IPS DF 19.7 (cell line): ENCODE measurements at places on chromosomes 1 and 21.
A peak's percentile ranks its signal among the peaks of the same experiment; 100 is the strongest.

DNA sequence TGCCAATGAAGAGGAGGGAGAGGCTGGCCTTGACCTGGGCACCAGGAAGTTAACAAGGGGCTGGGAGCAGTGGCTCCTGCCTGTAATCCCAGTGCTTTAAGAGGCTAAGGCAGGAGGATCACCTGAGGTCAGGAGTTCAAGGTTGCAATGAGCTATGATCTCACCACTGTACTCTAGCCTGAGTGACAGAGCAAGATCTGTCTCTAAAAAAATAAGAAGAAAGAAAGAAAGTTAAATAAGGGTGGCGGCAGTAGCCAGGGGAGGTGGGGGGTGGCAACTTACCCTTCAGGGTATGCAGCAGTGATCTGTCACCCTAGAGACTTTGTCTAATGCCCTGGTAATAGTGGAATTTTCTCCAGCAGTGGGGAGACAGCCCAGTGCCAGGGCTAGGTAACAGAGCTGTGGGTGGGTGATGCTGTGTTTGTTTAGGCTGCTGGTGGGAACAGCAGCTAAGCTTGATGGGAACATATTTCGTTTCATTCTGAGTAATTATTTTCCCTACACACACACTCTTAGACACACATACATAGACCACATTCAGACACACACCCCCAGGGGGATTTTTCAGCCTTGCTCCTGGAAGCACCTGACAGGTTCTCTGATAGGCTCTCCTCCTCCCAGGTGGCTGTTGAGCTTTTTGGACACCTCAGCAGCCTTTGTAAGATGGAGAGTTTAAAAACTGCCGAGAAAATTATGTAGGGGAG is 11.3 kb upstream of the SYT6 start:
- DNase-seq = no peak

GRCh38 chr21:41858466-41859296 is 20.5 kb downstream of the PRDM15 start:
- DNase-seq = no peak

- DNase-seq = no peak
Observed at GRCh38 chr1:226575739-226576378, 27.3 kb downstream of the STUM start.

DNA sequence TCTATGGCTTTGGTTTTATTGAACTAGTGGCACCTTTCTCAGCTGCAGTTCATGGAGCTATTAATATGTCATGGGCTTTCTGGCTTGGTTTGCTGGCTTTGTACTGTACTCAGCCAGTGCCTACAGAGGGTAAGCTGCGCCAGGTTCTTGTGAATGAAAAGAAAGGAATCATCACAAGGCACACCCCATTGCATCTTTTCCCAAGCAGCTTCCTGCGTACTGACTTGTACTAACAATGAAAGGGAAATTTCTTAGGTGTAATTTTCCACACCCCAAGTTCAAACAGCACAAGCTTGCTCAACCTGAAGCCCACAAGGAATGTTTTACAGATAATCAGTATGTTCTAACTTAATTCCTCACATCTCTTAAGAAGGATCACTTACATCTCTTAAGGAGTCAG is 78.0 kb upstream of the TNFSF18 start:
- no peak for DNase-seq

- DNase-seq = no peak
Observed at GRCh38 chr1:200896531-200897196, 2.0 kb downstream of the INAVA start.

DNA sequence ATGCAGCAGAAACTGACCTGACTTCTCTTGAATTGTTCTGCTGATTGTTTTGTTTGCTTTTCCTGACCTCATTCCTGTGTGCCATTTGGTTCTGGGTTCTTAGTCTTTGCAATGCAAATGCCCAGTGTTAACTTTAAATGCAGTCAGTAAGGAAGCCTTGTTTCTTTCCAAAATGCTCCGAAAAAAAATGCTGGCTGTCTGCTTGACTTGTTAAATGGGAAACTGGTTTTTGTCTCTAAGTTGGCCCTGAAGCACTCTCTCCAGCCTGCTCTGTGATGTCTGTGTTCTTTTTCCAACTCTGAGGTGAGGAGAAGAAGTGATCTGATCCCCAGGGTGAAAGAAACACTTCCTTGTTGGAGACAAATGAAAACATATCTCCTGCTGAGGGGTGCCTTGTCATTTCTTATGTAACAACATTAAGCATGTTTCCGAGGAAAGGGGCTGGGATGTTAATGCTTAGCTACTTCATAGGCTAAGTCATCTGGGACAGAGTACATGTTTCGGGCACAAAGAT is 256.3 kb upstream of the ADGRL4 start:
- DNase-seq = peak; percentile 45

DNA sequence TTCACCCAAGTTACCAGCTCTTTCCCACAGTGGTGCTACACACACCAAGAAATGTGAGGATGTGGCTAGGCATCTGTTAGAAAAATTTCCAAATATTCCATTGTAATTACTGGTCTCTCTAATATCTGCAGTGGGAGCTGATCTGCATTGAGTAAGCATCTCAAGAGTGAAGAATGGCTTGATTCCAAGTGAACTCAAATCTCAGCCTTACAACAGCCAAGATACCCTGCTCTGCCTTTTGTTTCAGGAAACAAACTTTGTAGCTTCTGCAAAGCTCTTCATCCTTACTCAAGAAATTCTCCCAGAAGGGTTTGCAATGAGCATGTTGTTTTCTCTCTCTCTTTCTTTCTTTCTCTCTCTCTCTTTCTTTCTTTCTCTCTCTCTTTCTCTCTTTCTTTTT is 181.1 kb downstream of the FCRL5 start:
- no peak for DNase-seq

DNA sequence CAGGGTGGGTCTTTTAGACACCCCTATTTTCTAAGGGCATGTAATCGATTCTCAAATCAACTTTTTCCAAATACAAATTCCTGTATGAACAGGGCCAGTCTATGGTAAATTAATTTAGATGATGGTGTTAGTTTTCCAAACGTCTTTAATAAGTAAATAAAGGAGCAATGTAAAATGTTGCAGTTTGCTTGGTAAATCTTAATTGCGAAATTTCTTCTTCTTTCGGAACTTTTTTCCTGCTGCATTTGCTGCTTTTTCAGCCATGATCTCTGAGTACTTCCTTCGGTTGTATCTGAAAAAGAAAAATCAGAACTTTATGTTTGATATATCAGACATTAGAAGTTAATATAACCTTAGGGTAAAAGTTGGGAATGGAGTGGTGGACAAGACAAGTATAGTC is 9.4 kb downstream of the DNTTIP2 start:
- no peak for DNase-seq

- no peak for DNase-seq
Observed at GRCh38 chr1:15696956-15697521, 12.9 kb downstream of the PLEKHM2 start.

DNA sequence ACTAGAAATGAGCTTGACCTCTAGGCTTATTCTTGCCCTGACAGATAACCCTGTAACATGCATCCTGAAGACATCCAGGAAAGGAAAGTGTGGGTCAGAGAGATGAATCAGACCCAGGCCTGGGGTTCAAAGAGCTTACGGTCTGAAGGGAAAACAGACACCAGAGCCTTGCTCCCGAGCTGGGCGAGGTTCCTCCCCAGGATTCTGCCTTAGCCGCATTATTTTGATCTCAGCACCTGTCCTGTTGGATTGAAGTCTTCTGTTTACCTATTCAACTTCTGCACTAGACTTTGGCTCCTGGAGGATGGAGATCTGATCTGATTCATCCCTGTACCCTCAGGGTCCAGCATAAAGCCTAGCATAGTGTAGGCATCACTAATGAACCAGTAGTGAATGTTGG is 1.9 kb downstream of the CYP4B1 start:
- DNase-seq = no peak

DNA sequence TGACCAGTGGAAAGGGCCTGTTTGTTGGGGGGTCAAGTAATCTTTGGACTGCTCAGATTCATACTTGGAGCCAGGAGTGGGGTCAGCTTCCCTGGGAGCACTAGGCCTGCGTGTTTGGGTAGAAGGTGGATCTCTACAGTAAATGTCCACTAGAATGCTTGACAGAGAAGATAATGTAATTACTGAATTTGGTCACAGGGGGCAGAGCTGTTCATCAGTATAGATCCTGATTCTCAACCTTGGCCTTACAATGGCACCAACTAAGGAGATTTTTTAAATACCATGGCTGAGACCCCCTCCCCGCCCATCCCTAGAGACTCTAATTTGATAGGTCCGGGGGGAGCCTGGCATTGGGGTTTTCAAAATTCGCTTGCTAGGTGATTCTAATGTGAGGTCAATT is 217.5 kb upstream of the PLXNA2 start:
- DNase-seq = peak; percentile 25

- DNase-seq = no peak
Observed at GRCh38 chr1:181659321-181659957, 176.1 kb downstream of the CACNA1E start.

- DNase-seq = no peak
Observed at GRCh38 chr1:3604468-3604974, 6.8 kb downstream of the MEGF6 start.

GRCh38 chr1:2339206-2340085 is 51.9 kb downstream of the MORN1 start:
- DNase-seq = no peak

- DNase-seq = no peak
Observed at GRCh38 chr1:115118086-115118485, 28.8 kb upstream of the TSPAN2 start.

GRCh38 chr1:193658691-193659090 is 472.3 kb upstream of the B3GALT2 start:
- DNase-seq = no peak

DNA sequence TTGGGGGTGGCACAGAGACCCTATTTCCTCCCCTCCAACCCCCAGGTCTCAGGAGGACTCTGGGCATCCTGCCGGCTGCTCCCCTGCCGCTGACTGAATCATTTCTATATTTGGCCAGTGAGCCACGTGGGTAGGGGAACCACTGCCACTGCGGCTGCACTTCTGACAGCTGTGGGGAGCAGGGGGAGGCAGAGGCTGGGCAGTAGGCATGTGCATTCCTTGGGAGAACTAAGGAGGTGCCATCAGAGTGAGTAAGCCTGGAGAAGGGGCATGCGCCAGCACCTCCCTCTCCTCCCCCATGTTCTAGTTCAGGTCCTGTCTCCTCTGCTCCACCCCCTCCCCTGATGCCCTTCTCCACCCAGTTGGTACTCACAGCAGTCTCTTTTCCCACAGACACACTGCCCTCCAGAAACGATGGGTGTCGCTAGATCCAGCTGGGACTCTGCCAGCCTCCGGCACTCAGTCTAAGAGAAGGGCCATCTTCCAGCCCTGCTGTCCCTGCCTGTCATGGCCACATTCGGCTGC is 12.0 kb downstream of the PPFIA4 start:
- DNase-seq = no peak

- no peak for DNase-seq
Observed at GRCh38 chr1:227223171-227223806, 95.0 kb downstream of the CDC42BPA start.

- DNase-seq = no peak
Observed at GRCh38 chr1:245671966-245672767, 517.4 kb downstream of the KIF26B start.

- DNase-seq = no peak
Observed at GRCh38 chr21:31725202-31725839, 6.6 kb downstream of the SCAF4 start.

DNA sequence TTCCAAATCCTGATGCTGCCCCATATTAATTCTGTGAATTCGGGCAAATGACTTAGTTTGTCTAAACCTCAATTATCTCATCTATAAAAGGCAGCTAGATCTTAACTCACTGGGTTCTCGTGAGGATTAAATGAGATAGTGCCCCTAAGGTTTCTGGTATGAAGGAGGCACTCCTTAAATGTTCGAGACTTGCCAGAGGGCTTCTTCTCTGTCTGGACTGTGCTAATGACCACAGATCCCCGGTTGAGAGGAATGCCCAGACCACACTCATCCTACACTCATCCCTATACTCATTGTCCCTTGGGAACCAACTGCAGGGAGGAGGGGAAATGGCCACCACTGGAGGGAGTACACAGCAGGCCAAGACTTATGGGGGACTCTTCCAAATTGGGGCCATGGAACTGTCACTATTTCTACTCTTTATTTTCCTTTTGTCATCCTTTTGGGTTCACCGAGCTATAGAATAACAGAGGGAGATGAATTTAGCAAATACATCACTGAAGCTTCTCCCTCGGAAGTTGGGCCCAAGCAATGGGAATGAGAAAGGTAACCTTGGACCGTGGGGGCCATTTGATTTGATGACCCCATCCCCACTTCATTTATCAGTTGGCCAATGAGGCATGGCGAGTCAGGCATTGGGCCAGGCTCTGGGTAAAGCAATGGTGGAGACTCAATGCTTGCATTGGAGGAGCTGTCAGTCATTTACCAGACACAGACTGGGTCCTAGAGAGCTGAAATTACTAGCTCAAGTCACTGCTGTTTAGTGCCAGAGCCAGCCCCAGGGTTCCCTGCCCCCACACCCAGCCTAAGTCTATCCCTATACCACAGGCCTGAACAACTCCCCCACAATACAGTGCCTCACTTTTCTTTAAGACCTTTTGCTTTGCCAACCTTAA is 5.1 kb downstream of the ATF3 start:
- no peak for DNase-seq

DNA sequence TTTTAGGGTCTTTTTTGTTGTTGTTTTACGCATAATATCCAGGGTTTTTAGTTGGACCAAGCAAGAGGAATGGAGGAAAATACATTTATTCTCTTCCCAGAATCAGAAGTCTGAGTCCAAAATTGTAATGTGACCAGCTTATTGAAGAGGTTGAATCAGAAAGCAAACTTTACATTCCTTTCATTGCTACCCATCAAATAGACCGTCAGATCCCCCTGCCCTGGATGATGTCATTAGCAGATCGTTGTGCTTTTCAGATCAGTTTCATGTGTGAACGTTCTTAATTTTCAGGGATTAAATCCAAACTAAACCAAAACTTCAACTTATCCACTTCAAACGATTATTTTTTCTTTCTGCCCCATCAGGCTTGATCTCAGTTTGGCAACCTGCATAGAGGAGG is 85.7 kb upstream of the NGF start:
- no peak for DNase-seq

GRCh38 chr21:44908908-44909307 is 11.8 kb downstream of the ITGB2 start:
- no peak for DNase-seq

DNA sequence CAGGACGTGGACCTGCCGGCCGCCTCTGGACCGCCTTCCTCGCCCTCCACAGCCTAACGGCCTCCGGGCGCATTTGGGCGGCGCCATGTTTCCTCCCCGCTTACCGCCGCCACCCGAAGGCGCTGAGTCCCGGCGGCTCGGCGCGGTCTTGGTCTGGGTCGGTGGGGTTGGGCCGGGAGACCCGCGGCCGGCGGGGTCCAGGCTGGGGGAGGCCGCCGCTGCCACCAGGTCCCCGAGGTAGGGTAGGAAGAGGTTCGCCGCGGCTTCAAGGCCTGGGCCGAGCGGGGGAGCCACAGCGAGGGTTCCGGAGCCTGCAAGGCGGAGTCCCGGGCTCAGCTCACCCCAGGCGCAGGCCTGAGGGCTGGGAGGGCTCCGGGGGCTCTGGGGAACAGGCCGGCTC is 5.5 kb downstream of the OR2C3 start:
- no peak for DNase-seq

DNA sequence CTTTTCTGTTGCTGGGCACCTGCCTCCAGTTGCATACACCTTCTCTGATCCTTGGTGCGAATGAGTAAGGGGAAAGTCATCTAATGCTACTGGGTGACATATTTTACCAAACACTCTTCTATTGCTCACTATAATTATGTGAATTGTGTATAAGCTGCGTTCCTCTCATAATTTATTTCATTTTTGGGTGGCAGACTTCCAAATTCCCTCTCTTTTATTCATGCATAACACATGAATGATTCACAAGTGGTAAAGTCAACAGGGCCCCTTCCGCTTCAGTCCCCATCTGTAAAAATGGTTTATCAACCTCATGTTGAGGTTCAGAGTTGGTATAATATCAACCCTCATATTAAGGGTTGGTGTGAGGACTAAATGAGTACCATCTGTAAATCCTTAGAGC is 3.2 kb upstream of the QSOX1 start:
- no peak for DNase-seq
